NAMALWA (cell line): ENCODE measurements at places on chromosomes 7 and 10.

- no peak for DNase-seq
Observed at GRCh38 chr7:14201353-14201752, 211.9 kb upstream of the ETV1 start.

- no peak for DNase-seq
Observed at GRCh38 chr10:13414855-13415254, 66.8 kb upstream of the SEPHS1 start.

- no peak for DNase-seq
Observed at GRCh38 chr10:44382981-44383748, 1.7 kb downstream of the CXCL12 start.

- no peak for DNase-seq
Observed at GRCh38 chr10:2837674-2838073, 229.7 kb upstream of the PFKP start.

- no peak for DNase-seq
Observed at GRCh38 chr7:133040178-133040577, 41.7 kb downstream of the CHCHD3 start.

GRCh38 chr10:121615435-121615793, 17.2 kb upstream of the FGFR2 start:
- DNase-seq, result no peak

DNA sequence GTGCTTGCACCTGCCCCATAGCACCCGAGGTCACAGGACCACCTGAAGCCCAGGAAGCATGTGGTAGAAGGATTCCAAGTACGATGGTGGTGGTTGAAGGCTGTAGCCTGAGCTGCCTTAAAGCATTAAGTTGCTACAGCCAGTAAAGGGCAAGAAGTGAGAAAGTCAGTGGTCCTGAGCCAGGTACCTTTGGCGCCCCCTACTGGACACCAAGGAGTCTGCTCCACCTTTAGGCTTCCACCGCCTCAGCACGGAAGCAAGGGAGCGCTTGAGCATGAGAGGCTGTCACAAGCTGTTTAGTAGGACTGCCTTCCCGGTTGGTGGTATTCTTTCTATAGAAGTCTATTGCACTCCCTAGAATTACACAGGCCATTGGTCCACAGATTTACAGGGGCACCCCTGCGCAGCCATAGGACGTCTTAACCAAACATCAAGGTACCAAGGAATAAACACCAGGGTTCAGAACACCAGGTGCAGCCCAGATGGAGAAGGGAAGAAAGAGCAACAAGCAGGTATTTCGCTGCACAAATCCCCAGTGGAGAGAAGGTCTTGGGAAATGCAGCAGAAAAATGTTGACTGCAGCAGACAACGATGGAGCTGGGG, 2.2 kb downstream of the CRTAC1 start:
- peak; percentile 74 for DNase-seq

- no peak for DNase-seq
Observed at GRCh38 chr10:82668221-82668895, 793.4 kb downstream of the NRG3 start.

DNA sequence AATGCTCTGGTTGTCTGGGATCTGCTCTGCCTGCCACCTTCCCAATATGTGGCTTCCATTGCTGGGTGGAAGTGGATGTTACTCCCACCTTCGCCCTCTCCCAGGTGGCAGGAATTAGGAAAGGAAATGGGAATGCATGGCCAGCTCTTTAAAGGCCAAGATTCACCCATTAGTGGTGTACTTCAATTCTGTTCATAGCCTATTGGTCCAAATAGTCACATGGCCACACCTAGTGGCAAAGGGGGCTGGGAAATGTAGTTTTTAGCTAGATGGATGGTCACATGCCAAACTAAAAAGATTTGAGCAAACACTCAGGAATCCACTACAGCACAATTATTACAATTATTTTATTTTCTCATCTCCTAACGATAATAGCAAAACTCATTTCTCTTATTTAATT, 135.1 kb downstream of the NPY start:
- DNase-seq, result peak; percentile 80

GRCh38 chr10:129605986-129606518, 139.0 kb downstream of the MGMT start:
- no peak for DNase-seq

DNA sequence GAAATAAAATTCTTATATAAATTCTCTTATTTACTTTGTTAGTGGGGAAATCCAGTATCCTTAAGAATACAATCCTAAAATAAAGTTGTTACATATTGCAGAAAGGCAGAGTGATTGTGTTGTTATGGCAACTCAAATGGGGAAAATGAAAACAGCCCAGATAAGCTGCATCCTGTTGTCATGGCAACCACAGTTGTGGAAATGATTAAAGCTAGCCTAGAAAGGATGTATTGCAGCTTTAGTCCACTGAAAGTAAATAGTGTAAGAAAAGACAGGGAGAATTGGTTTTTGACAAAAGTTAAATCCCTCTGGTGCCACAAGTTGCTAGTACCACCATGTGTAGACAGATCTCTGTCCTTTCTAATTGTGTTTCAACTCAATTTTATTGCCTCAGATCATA, 43.2 kb downstream of the BTRC start:
- peak; percentile 60 for DNase-seq

DNA sequence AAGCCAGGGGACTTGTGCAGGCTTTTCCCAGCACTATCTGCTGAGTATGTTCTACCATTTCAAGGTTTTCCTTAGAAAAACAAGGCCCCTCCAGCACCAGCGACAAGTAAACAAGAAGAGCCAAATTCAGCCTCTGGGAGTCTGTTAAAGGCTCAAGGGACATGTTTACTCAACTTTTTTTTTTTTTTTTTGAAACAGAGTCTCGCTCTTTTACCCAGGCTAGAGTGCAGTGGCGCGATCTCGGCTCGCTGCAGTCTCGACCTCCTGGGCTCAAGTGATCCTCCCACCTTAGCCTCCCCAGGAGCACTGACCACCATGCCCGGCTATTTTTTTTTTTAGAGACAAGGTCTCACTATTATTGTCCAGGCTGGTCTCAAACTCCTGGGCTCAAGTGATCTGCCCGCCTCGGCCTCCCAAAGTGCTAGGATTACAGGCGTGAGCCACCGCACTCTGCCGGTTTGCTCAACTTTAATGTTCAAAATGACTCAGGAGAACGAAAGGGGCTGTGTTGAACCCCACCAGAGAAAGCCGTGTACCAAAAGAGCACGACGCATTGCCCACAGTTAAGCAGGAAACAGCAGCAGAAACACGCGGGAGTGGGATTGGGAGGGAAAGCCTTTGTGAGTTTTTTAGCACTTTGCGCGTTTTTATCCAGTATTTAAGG, 772 bp downstream of the PRDX3 start:
- no peak for DNase-seq

- no peak for DNase-seq
Observed at GRCh38 chr10:124995605-124996004, 53.7 kb downstream of the ZRANB1 start.
